ENCODE measurements at places on chromosomes 11 and 22.

DNA sequence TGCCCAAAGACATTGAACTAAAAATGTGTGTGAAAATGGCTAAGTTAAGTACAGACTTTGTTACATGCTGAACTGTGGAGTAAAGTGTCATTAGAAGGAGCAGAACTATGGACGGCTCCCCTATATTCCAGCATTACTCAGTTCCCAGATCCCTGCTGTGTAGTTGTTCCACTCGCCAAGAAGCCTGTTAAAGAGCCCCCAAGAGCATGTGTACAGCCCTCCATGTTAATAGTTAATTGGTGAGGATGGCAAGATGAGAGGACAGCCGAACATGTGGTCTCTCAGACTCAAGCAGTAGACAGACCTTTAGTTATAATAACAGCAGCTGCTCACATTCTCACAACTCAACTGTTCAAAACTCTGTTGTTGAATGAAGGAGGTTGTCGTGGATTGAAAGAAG lies 127.4 kb downstream of the ELP4 start:
- no peak for DNase-seq

- no peak for DNase-seq
Observed at GRCh38 chr11:127191689-127192088, 191.1 kb upstream of the KIRREL3 start.

- DNase-seq = no peak
Observed at GRCh38 chr11:30258679-30259078, 27.9 kb downstream of the FSHB start.

DNA sequence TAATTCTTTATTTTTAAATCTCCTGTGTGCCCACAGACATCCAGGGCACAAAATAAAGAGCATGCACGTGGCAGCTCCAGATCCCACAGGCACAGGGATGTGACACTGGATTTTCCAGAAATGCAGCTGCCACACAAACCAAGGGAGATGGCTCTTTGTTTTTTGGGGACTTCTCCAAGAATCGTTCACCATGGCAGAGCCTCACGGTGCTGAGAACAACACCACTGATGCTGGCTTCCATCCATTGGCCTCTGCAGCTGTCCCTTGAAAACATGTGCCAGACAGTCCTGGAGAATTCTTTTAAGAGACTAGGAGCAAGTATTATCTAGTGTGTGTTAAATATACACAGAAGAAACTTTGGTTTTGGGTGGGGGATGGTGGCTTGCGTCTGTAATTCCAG lies 108.4 kb upstream of the SLC22A12 start:
- DNase-seq = no peak

DNA sequence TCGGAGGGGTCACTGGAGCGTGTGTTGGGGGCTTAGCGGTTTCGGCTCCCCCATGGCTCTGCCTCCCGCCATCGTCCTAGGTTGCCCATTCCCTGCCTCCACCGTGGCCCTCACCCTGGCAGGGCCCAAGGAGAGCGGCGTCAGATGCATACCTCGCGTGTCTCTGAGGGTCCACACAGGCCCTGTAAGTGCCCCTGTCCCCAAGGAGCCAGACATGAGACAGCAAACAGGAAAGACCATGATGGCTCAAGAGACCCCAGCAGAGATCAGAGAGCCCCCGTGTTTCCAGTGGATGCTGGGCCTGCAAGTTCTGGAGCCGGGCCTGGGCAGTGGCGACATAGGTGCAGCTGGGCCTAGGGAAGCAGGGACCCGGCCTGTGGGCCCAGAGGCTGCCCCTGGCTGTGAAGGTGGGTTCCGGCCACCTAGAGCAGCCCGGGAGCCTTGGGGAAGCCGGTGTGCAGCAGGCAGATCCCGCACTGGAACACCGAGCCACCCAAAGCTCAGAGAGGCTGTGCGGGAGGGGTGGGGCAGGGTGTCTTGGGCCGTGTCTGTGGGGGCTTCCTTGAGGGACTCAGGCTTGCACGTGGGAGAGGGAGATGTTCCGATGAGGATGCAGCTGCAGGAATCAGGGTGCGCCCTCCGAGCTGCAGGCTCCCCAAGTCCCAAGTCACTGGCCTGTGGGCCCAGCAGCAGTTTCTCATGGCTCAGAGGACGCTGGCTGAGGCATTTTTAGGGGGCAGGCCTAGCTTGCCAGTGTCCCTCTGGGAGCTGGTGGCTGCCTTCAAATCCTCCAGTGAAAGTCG lies 126.4 kb downstream of the KCNQ1OT1 start:
- no peak for DNase-seq

DNA sequence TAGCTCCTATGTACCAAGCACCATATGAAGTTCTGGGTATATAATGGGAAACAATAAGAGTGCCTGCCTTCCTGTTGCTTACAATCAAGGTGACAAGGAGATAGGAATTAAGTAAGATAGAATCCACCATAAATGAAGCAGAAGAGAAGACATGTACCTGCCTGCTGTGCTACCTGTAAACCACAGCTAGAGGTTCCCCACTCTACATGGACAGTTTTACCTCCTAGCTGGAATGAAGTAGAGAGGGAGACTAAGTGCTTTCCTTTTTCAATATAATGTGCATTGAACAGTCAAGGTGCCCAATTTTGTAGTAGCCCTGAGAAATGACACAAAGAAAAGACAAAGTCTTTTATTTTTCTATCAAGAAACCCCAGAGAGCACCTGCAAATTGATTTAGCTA lies 984.6 kb downstream of the DLG2 start:
- DNase-seq = no peak

DNA sequence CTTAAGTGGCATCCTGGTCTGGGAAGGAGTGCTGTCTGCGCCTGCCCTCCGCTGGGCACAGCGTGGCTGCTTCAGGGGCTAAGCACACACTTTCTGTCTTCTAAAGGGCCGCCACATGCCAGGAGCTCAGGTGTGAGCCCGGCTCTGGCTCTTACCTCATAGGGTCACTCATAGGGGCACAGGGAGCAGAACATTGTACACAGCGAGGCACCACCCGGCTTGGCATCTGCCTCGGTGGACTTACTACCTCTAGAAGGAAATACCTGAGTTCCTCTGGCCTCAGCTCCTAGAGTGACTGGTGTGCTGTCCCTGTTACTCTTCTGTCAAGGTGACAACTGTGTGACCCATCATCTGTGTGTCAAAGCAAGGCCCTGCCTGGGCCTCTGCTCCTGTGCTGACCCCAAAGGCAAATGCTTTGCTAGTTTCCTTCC lies 13.4 kb downstream of the NEAT1 start:
- no peak for DNase-seq

DNA sequence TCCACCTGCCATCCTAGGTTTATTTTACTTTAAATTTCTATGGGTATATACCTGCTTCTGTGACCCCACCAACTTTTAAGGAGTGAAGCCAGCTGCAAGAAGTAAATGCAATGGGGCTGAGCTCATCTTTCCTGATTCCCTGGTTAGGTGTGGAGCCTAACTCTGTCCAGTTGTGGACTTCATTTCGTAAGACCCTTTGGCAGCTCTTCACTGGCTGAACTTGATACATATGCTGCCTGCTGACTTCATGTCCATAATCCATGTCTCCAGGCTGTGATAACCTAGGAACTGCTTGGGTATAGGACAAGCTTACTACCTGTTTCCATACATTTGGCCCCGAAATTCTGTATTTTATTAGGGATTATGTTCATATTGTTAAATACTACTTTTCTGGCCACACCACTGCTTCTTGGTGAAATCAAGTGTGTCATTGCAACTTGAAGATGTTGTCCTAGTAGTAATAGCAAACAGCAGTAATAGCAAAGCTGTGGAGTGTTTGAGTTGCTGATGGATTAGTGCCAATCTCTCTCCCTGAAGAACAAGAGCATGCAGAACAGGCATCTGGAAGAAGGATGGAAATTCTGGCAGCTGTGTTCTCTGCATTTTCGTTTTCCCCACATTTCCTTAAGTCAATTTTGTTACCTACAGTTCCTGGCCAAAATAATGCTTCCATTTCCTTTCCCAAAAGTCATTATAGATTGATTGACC lies 31.2 kb downstream of the LDLRAD3 start:
- DNase-seq = no peak

GRCh38 chr11:104462341-104462740 lies 298.4 kb upstream of the PDGFD start:
- no peak for DNase-seq

DNA sequence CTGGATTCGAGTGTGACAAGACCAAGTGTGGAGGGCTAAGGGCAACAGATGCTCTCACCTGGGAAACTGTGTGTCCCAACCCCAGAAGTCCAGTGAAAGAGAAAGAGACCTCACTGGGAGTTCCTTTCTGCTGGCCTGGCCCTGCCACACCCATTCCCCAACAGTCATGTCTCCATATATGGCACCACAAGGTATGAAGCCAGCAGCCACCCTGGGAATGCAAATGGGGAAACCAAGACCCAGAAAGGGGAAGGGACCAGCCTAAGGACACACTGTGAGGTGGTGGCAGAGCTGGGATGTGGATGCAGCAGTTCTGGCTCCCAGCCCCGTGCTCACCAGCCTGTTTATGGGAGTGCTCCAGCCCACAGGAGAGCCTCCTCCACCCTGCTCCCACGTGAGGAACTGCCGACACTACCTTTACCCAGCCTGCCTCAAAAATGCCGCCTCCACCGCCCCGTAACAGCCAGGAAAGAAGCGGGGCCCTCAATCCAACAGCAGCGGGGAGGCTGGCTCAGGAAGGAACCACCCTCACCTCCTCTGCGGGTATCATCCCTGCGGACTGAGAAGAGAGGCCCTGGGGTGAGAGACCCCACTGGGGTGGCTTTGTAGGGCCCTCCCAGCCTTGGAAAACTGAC lies 12.6 kb downstream of the LMO1 start:
- no peak for DNase-seq

DNA sequence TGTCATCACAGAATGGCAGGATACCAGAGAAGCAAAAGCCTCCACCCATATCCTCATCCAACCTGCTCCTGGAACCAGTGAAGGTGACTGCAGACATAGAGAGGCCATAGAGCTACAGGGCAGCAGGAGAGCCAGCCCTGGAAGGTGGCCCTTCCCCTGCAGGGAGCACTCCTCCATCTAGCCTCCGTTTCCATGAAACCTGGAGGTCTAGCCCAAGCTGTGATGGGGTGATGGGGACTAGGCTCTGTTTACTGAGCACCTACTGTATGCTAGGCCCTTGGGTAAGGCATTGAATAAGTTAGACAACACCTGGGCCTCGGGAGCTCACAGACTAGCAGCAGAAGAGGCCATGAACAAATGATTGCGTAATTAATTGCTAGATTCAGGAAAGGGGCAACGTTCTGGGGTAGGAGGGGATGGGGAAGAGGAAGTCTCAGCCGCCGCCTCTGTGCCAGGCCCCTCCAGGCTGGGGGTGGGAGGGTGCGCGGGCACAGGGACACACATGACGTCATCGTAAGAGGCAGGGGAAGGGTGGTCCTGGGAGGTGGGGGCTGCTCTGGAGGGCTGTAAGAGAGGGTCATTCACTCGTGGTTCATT lies 784 bp upstream of the SYNGR1 start:
- DNase-seq = no peak

DNA sequence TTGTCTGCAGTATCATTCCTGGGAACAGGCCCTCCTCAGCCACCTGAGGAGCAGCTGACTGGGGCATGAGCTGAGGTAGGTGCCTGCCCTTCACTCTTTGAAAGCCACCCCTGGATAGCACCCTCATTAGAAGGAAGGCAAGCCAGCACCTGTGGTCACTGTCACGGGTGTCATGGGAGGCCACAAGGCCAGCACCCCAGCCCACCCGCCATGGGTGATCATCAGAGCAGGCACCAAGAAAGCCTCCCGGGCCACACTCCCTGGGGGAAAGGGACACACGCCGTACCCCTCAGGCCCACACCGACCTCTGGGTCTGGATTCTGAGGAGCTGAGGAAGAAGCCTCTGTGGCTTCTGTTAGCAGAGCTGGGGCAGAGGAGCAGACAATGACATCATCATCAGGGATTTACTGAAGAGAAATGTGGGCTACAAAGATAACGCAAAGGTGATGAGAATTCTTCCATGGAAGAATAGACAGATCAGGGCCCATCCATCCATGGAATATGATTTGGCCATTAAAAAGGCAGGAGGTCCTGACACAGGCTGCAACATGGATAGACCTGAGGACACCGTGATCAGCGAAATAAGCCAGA lies 16.7 kb upstream of the NAP1L4 start:
- DNase-seq = no peak

- no peak for DNase-seq
Observed at GRCh38 chr22:21650823-21651520, 8.9 kb downstream of the SDF2L1 start.

DNA sequence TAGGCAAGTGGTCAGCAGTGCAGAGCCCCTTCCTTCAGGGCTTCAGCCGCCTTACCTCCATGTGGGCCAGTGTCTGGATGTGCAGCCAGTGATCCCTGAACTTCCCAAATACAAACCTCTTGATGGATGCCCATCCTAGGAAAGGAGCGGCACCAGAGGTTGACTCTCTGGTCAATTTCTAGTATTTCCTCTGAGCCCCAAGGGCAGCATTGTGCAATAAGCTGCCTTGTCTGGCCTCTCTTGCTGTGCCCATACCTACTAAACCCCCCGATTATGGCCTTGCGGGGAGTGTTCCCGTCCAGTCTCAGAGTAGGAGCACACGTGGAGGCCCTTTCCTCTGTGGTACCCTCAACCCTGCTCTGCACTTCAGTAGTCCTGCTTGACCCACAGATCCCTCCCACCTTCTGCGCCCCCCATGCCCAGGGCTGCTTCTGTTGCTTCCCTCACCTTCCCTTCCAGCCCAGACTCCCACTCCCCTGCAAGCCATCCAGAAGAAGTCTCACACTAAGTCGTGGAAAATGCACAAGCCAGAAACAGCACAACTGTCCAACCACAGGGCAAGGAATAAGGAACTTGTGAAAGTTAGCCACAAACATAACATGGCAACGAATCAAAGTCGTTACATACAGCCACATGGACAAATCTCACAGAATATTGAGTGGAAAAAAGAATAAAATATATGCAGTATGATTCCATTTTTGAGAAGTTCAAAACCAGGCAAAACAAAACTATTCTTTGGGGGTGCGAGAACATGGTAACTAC lies 39.6 kb upstream of the HORMAD2 start:
- DNase-seq = no peak

DNA sequence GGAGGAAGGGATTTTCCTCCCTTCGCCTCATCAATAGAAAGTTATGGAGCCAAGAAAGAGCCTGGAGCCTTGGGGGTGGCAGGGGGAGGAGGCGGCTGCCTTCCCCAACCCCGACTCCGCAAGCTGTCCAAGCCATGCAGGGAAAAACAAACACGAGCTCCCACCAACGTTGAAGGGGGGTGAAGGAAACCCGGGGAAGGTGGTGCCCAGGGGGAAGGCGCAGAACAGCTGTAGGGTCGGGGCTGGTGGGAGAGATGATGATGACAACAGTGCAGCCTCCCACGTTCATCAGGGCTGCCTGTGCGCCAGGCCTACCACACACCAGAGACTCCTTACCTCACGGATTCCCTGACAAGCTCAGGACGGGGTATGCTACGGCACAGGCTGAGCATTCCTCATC lies 73.5 kb downstream of the SCUBE1 start:
- no peak for DNase-seq

GRCh38 chr11:30395751-30396150 lies 72.8 kb downstream of the ARL14EP start:
- DNase-seq = no peak
